NCI-H460 (cell line): ENCODE measurements at places on chromosomes 1 and 21. TPM values are rescaled to one million over a fixed set of nuclear protein-coding genes. Genes with fewer than 3 reads are reported as not detected.

DNA sequence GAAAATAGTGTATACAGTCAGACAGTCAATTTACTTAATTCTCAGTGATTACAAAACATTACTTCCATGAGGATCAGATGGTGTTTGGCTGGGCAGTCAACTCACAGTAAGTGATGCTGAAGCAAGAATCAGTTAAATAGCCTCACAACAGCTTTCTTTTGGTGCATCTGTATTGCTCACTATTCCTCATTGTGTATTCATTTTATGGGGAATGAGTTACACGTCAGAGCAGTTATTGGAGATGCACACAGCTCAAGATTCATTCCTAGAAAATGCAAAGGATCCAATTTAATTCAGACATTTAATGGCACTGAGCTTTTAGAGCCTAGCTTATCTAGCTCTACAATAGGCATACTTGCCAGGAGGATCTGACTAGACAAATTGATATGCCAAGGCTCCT lies 150.6 kb downstream of the HS2ST1 start:
- DNase-seq, result no peak

DNA sequence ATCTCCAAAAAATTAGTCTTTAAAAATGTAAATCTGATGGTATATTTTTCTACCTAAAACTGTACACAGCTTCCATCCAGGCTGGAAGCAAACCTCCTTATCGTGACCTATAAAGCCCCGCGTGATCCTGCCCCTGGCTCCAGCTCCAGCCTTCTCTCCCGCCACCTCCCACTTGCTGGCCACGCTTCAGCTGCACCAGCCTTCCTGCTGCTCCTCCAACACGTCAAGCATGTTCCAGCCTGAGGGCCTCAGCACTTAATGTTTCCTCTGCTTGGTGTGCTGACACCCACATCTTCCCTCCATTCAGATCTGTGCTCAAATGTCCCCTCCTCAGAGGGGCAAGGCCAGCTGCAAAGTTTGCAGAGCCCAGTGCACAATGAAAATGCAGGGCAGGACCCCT lies 123.5 kb upstream of the MAGI3 start:
- DNase-seq, result no peak

DNA sequence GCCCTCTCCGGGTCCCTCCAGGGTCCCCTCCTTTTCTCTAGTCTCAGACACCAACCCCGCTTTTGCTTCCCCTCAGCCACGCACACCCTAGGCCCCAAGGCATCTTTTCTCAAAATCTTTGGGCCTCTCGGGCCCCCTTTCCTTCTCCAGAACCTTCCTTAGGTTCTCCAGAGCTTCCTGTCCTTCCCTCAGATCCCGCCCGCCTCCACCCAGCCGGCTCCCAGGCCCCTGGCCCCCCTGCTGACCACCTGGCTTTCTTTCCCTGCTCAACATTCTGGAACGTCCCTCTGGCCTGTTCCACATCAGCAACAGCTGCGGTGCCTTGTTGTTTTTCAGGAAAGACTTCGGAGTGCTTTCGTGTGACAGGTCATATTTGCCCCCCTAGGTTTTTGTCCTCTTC lies 1.2 kb downstream of the ZDHHC18 start:
- no peak for DNase-seq

DNA sequence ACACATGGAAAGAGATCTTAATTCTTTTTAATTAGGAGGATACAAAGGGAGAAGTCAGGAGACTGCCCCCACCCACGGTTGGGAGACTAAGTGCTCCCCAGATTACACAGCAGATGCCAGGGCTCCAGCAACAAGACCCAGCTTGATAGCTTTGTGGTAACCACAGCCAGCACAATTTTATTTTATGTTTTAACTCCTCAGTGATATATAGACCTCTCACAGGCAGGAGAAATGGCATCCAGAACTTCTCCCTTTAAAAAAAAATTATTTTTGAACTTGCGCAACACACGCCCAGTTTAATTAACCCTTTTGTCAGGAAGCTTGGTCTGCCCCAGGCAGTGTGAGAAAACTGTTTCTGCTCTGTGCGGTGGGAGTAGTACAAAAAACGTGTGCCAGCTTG lies 62.6 kb upstream of the ACOT11 start:
- DNase-seq, result no peak

DNA sequence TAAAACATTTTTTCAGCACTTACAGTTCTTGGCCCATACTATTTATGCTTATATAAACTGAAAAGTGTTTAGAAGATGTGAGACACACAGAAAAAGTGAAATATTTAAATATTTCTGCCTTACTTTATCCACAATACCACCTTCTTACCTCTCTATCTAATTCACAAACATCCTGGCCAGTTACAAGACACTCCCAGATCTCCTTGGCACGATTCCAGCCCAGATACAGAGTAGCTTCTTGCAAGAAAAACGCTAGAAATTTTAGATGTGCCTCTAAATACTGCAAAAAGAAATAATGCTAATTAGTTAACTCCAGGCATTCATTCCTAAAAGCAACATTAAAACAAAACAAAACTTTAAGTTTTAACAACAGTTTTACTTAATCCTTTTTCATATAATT lies 68.4 kb downstream of the USP24 start:
- no peak for DNase-seq

- DNase-seq, result no peak
Observed at GRCh38 chr1:54180701-54181360, 19.0 kb downstream of the CYB5RL start.

- DNase-seq, result no peak
Observed at GRCh38 chr1:52426371-52426770, 22.0 kb downstream of the PRPF38A start.

GRCh38 chr21:31078216-31078615 lies 39.9 kb upstream of the KRTAP19-8 start:
- no peak for DNase-seq

DNA sequence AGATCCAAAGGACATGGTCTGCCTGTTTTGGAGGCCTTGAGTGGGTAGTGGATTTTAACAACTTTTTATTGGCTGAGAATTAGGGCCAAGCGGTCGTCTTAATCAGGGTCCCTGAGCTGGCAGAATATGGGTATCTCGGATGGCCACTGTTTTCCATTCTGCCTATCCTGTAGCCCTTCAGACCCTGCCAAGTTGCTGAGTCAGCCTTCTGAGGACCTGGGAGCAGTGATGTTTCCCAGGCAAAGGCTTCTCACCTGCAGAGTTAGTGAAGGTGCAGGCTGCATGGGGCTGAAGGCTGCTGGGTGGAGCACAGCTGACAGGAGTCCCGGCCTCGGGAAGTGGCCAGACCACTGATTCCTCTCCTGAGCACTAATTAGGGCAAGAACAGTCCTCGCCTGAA lies 11.4 kb downstream of the RASSF5 start:
- DNase-seq, result no peak

DNA sequence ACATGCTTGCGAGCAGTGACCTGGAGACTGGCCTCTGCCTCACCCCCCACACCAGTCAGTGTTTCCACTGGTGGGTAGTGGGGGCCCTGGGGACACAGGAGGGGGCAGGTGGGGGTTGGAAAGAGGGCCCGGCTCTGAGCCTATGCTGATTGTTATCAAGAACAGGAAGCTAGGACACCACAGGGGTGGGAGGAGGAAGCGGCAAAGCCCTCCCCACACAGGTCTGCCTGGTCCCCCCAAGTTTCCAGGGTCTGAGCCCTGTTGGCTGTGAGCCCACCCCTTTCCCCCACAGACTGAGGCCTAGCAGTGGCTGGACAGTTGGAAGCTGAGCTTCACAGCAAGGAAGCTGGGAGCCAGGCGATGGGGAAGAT lies 1.6 kb upstream of the PTPN7 start:
- DNase-seq, result no peak

DNA sequence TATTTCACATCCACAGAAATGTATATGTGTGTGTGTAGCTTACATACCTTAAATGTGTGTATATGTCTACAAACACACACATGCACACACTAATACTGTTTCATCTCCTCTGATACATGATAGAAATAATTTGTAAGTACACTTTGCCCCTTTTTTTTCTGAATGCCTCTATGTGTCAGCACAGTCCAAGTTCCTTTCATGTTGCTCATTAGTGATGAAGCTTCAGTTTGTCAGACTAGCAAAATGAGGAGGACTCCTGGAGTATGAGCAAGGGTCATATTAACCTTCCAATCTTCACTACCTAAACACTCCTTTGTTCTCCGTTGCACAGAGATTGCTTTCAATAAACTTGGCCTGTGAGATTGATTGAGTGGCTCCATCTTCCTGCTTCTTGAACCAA lies 935.4 kb downstream of the MRPL39 start:
- no peak for DNase-seq

GRCh38 chr21:39430016-39430415 lies 15.6 kb downstream of the LCA5L start:
- no peak for DNase-seq

- no peak for DNase-seq
Observed at GRCh38 chr1:4529446-4530165, 124.8 kb upstream of the AJAP1 start.

- no peak for DNase-seq
Observed at GRCh38 chr1:31674626-31675025, 29.2 kb downstream of the COL16A1 start.

- no peak for DNase-seq
Observed at GRCh38 chr1:15033264-15033663, 120.3 kb upstream of the TMEM51 start.

DNA sequence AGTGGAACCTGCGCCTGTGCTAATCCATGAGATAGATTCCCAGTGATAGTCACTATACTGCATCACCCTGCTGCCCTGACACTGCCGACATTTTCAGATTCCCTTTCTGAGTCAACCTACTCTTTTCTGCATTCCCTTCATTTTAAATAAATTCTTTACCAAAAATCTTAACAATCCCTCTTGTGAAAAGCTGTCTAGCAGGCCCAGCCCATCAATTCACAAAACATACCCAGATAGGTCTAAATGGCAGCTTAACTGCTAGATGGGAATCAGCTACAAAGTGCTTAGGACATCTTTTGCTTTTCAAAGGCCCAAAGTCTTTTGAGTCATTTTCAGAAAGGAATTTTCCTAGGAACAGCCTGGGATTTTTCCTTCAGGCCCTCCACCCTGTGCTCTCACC lies 180.1 kb upstream of the PTBP2 start:
- no peak for DNase-seq

DNA sequence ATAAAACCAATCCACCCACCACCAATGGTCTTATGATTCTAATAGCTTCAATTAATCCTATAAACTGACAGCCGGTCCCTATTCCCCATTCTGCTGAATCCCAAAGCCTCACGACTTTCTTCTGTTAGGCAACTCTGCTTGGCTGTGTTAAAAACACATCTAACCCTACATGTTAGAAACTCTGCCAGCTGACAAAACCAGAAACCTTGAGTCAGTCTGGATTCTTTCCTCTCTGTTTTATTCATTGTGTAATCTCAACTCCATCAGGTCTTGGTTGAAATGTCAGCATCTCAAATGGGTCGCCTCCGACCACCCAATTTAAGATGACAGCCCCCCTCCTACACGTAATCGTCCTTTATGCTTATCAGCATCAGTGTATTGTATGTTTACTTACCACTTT lies 312.1 kb downstream of the DISC1 start:
- DNase-seq, result no peak

DNA sequence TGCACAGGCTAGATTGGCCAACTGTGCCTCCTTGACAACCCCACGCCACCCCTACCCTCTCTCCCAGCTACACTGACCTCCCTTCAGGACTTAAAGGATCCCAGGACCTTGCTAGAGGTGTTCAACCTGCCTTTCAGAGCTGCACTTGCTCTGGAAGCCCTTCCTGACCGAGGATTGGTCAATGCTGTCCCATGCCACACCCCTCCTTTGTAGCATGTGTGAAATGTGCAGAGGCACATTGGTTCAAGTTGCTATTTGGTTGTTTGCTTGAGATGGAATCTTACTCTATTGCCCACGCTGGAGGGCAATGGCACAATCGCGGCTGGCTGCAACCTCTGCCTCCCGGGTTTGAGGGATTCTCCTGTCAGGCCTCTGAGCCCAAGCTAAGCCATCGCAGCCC lies 21.8 kb downstream of the ACTA1 start:
- DNase-seq, result no peak

The CASZ1 gene
- 6.4 and 6.9 TPM in 2 replicates for total RNA-seq

The PARK7 gene
- 230 and 257 TPM in 2 replicates for total RNA-seq

The CASQ1 gene
- not detected in 2 replicates for total RNA-seq

The CFHR3 gene
- total RNA-seq, result 3.6 and 5.0 TPM in 2 replicates

The KCNA2 gene
- total RNA-seq, result not detected in 2 replicates

The KIF1B gene
- 10.9 and 15.2 TPM in 2 replicates for total RNA-seq

The RORC gene
- 0.10 TPM in 1 of 2 replicates, not detected in the other for total RNA-seq

The COQ8A gene
- total RNA-seq, result 24.7 and 29.0 TPM in 2 replicates
